Sigmoid colon (tissue), 7 donors: ENCODE measurements at places on chromosomes 6 and 20. TPM values are rescaled to one million over a fixed set of nuclear protein-coding genes. Genes with fewer than 3 reads are reported as not detected.
A peak's percentile ranks its signal among the peaks of the same experiment; 100 is the strongest.

- no peak for DNase-seq
Measured at GRCh38 chr6:112332274-112332673, 14.9 kb upstream of the RFPL4B start.

- no peak for DNase-seq
Measured at GRCh38 chr6:85644279-85644762, 1.6 kb upstream of the SYNCRIP start.

- no peak for DNase-seq
Measured at GRCh38 chr20:37901654-37902503, 1.0 kb upstream of the VSTM2L start.

DNA sequence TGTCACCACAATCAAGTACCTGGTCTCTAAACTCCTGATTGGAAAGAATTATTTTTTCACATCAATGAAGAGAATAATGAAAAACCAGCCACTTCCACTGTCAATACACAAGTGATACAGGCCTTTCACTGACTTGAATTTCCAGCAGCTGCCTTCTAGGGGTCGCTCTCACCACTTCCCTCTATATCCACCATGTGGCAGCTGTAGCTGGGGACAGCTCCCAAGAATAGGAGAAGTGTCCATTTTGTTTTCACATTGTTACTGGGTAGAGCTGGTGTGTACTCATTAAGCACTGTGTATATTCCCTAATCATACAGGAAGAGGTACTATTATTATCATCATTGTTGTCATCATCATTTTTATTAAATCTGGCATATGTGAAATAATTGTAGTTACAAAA is 438.4 kb upstream of the SPTLC3 start:
- no peak for DNase-seq

GRCh38 chr6:132399376-132400074 is 1.8 kb downstream of the MOXD1 start:
- no peak for DNase-seq

DNA sequence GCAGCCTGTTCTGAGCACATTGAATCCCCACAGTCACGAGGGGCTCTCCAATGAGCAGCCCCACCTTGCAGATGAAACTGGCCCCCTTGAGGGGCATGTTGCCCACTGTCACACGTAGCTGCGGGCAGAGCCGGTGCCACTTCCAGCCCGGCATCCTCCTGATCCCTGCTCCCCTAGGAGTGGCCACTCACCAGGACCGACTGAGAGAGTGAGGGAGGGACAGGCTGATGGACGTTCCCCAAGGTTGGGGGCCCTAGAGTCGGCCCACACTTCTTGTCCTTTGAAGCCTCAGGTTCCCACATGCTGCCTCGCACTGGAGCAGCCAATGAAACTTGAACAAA is 10.5 kb downstream of the ENTPD6 start:
- no peak for DNase-seq

GRCh38 chr6:33585403-33586107 is 5.5 kb upstream of the BAK1 start:
- DNase-seq = peak; percentile 89

GRCh38 chr6:24887545-24888140 is 48.1 kb downstream of the RIPOR2 start:
- DNase-seq = no peak

DNA sequence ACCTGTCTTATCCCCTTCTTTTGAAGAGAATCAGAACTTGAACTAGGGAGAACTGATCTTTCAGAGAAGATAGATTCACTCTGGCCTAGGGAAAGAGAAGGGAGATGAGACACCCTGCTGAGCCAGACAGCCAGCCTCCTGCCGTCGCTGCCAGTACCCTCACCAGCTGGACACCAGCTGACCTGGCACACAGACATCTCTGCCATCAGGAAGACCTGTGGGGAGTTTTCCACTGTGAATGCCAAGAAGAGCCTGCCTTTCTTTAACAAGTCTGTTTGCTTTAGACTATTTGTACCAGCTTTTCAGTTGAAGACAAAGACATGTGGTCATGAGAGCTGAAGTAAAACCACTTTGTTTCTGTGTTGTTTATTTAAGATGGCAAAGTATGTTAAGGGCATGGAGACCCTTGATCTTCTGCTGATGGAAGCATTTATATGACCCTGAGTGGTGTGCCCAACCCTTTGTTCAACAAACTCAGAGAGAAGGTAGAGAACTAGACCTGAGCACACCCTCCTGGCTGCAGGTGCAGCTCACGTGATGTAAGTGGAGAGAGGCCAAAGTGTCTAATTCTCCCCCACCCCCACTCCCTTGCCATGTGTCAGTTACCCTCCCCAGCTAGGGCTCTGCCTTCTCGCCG is 82.3 kb upstream of the SLC24A3 start:
- DNase-seq = no peak

DNA sequence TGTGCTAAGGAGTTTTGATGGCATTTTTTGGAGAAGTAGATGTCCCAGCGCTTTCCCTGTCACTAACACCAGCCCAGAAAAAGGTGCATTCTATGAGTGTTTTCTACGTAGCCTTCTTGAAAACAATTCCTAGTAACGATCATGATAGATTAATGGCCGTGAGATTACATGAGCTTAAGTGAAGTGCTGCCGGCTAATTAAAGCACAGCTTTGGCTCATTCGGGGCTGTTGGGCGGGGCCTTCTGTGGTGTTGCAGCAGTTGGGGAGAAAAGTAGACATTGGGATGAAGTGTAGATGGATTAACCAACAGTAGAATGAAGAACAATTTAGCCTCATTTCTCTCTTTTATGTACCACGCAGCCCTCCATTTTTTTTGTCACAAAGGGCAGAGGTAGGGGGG is 20.8 kb upstream of the TRAF3IP2 start:
- no peak for DNase-seq

DNA sequence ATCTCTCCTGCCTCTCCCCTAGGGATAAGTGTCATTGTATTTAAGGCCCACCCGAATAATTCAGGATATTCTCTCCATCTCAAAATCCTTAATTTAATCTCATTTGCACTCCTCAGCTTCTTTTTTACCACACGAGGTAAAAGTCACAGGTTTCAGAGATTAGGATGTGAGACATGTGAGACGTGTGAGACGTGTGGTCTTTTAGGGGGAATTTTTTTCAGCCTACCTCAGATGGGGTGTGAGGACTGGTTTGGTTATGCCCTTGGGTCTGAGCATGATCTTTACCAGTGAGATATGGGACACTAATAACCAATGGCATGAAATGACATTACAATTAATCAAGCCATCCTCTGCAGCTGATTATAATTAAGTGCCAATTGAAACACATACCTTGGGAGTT is 324.2 kb downstream of the BMP2 start:
- no peak for DNase-seq

DNA sequence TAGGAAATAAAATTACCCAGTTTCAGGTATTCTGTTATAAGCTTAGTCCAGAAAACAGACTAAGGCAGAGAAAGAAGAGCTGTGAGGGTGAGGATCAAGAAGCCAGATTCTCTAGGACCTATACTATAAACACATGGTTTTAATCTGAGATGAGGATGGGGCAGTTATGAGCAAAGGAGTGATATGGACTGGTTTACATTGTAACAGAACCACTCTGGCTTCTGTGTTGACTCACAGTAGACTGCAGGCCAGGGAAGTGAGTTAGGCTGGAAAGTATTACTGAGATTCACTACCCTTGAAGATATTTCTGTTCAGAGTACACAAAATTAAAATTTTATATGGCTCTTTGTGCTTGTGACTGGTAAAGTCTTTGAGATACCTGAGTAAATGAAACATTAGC is 3.2 kb upstream of the RWDD1 start:
- no peak for DNase-seq

DNA sequence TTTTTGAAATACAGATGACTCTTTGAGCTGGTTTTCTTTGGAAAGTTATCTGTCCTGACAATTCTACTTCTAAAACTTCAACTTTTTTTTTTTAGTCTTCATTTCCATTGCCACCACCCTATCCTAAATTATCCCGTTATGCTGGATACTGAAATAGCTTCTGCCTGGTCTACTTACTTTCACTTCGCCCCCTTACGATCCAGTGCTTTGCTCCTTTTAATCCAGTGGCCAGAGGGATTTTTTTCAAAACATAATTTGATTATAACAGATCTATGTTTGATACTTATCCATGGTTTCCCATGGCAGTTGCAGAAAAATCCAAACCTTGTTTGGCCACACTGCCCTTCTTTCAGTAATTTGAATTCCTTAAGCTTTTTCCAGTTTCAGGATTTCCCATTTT is 27.4 kb downstream of the ASXL1 start:
- DNase-seq = no peak

DNA sequence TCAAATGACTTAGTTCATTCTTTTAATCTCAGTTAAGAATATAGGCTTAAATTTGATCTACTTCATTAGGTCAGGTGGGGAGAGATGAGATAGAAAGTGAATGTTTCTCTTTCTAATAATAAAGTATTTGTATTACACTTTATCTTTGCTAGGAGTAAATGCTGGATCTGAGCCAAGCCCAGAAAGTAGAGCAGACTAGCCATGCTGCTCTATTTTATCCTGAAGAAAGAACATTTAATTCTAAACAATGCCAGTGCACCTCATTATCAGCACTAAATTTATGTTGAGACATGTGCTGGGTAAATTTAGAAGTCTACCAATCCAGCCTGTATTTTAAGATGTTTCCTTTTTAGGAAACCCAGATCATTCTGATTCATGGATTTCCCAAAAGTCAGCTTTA is 43.5 kb downstream of the AKIRIN2 start:
- DNase-seq = no peak

The DPPA5 gene
- total RNA-seq = not detected

The PTCHD4 gene
- total RNA-seq = 1.4 TPM

The MEP1A gene
- not detected for total RNA-seq

The NFATC2 gene
- total RNA-seq = 5.0 TPM

The ADGRB3 gene
- 9.9 TPM for total RNA-seq

The KCNQ5 gene
- 2.1 TPM for total RNA-seq

The ULBP1 gene
- total RNA-seq = not detected

The C20orf141 gene
- not detected for total RNA-seq

The TMEM244 gene
- not detected for total RNA-seq

The SPTLC3 gene
- 4.6 TPM for total RNA-seq
